ENCODE measurements at places on chromosomes 7 and 10.

DNA sequence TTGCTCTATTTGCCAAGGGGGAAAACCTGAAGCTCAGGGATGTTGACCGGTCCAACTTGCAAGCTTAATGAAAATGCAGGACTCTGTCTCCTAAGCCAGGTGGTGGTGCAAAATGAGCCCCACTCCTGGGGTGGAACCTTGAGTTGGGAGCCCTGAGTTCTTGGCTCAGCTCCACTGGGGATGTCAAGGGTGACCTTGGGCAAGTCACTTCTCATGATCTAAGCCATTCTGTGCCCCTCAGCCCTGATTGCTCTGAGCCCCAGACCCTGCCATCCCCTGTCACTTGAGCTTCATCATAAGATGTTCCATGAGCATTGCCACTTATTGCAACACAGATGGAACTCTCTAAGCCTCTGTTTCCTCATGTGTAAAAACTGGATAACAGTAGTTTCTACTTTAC, 33.9 kb downstream of the MYL10 start:
- DNase-seq = no peak

- DNase-seq = no peak
Observed at GRCh38 chr10:117339578-117339977, 35.7 kb downstream of the PDZD8 start.

- DNase-seq = no peak
Observed at GRCh38 chr10:114709984-114710383, 51.9 kb upstream of the ABLIM1 start.

DNA sequence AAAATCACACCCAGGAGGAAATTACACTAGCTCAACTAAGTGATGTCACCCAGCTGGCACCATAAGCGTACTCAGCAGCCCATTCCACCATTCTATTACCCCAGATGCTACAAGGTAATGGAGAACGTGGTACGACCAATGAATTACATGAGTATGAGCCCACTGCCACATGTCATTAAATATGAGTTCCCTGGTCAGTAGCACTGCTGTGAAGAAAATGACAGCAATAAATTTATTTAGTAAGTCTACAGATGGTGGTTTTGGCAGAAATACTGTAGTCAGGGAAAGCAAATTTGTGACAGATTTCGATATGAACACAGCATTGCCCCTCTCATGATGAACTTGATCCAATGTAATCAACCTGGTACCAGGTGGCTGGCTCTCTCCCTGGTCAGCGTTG, 154.2 kb downstream of the VWC2 start:
- DNase-seq = no peak

DNA sequence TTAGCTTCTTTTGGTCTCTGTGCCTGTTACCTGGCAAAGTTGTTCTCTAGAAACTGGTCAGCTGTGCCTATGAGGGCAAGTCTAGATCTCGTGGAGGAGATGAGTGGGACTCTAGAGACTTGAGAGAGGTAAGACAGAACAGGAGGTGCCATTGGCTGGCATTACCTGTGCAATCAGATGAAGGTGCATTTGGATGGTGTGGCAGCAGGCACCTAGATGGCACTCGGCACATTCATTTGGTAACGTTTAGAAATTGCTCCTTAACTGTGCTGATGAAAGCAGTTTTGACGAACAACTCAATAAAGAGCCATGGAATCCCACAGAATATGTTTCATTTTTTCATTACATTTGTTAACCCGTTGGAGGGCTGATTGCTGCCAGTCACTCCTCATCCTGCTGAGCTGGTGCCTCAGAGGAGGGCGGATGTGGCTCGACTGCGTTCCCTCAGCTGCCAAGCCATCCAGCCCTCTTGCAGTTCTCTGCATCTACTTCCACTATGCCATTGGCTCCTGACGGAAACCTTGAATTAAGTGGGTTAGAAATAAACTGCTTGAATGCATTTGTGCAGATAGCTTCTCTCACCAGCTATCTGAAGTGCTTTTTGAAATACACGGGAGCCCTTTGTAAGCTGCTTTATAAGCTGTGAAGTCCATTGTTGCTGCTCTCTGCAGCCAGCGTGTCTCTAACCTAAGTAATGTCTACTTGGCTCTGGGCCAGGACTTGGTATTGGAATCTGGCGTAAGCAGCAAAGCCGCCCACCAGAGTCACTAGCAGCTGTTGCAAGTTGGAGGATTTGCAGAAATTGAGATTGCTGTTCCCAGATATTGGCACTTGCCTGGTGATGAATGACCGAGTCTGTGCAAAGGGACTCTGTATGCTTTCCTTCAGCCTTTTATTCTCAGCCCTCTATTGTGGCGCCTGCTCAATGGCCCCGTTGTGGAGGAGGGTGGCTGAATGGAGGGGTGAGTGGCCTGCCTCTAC, 87.4 kb downstream of the LRRC4 start:
- DNase-seq = no peak

All from left kidney (tissue), 8 donors.